Brain (organoid and tissue), 16 donors: ENCODE measurements at places on chromosomes 6 and 20.

DNA sequence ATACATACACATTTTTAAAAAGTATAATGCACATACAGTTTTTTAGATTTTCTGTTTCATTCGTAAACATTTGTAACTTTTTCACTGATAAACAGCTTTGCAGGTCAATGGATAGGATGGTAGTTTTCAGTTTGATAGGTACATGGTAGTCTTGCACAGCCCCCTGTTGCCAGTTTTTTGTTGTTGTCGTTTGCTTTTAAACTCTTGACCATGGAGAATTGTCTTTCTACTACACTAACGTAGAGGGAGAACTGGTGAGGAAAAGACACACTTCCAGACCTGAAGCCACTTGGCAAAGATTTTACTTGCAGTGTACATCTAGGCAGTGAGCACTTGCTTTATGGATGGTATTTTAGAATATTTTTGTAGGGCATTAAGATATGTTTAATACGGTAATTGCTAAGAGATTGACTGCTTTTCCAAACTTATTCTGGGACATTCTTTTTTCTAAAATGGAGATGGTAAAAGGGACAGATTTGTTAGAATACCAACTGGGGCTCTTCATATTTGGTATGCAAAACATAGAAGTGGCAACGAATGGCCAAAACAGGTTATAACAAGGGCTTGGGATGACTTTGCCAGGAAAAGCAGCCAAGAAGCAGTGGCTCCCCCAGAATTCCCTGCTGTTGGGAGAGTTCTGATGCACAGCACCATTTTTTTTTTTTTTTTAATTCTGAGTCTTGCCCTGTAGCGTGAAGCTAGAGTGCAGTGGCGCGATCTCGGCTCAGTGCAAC is 1.5 kb downstream of the PYGB start:
- DNase-seq: no peak

- no peak for DNase-seq
Observed at GRCh38 chr6:137791281-137792159, 75.5 kb upstream of the TNFAIP3 start.

- no peak for DNase-seq
Observed at GRCh38 chr6:29980511-29980910, 38.2 kb downstream of the HLA-A start.

- no peak for DNase-seq
Observed at GRCh38 chr20:52963131-52963530, 9.0 kb upstream of the TSHZ2 start.
